ENCODE measurements at places on chromosomes 7 and 10. TPM values are rescaled to one million over a fixed set of nuclear protein-coding genes. Genes with fewer than 3 reads are reported as not detected.

MEIG1 gene
- total RNA-seq: not detected

PRPS1L1 gene
- not detected for total RNA-seq

AKR1C1 gene
- total RNA-seq: 1.7 TPM

AIFM2 gene
- 10.0 TPM for total RNA-seq

- H3K27ac ChIP-seq: no peak overlapping the region
- H3K4me3 ChIP-seq: no peak overlapping the region
- DNase-seq: no peak
- peaks cover 16% of the 10 kb centered on the region for H3K4me1 ChIP-seq
- H3K27me3 ChIP-seq: peaks cover 2% of the 10 kb centered on the region
Observed at GRCh38 chr10:78557433-78557925, 511.3 kb upstream of the ZMIZ1 start.

GRCh38 chr10:69239816-69240434 lies 19.8 kb downstream of the HKDC1 start:
- no peak overlapping the region for H3K4me3 ChIP-seq
- no peak for DNase-seq
- no peaks in the 10 kb centered on the region for H3K27me3 ChIP-seq
- H3K36me3 ChIP-seq: no peaks in the 10 kb centered on the region
- H3K27ac ChIP-seq: peak overlapping the region; percentile 66
- H3K4me1 ChIP-seq: peaks cover 15% of the 10 kb centered on the region

GRCh38 chr10:69323622-69324021 lies 45.3 kb downstream of the HK1 start:
- no peak overlapping the region for H3K4me3 ChIP-seq
- peak overlapping the region; percentile 6 for H3K27ac ChIP-seq
- no peaks in the 10 kb centered on the region for H3K36me3 ChIP-seq
- no peak for DNase-seq
- H3K4me1 ChIP-seq: peaks cover 75% of the 10 kb centered on the region

DNA sequence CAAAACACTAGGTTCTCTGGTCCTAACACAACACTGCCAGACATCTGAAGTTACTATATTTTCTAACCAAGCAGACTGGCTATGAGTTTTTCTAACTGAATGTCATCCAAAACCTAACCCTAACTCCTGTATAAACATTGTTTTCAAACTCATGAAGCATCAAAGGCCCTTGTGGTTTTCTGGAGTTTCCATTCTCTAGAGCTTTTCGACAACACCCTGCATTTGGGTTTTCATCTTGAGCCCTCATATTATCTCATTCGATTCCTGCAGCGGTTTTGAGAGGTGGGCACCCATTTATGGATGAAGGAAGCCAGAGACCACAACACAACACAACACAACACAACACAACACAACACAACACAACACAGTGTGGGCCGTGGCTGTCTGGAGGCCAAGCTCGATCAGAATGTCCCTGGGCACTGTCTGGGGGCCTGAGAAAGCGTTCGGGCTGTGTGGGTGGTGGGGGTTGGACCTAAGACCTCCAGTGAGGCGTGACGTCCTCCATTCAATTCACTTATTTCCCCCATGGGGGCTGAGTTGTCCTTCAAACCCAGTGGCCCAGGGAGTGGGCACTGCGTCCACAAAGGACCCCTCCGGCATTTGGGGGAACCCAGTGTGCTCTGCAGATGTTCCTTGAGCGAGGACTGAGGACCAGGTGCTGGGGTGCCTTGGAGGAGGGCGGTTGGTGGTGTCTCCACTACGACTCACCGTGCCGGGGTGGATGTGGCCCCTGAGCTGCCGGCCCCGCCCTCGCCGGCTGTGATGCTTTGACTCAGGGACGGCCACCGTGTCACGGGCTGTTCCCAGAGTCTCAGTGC lies 490.4 kb downstream of the DNAJB6 start:
- peaks cover 3% of the 10 kb centered on the region for H3K27me3 ChIP-seq
- no peaks in the 10 kb centered on the region for H3K4me1 ChIP-seq
- no peaks in the 10 kb centered on the region for H3K36me3 ChIP-seq

- no peaks in the 10 kb centered on the region for H3K4me1 ChIP-seq
- DNase-seq: no peak
- no peak overlapping the region for H3K4me3 ChIP-seq
- H3K36me3 ChIP-seq: peaks cover 2% of the 10 kb centered on the region
Observed at GRCh38 chr10:128103229-128103714, 23.0 kb downstream of the MKI67 start.

DNA sequence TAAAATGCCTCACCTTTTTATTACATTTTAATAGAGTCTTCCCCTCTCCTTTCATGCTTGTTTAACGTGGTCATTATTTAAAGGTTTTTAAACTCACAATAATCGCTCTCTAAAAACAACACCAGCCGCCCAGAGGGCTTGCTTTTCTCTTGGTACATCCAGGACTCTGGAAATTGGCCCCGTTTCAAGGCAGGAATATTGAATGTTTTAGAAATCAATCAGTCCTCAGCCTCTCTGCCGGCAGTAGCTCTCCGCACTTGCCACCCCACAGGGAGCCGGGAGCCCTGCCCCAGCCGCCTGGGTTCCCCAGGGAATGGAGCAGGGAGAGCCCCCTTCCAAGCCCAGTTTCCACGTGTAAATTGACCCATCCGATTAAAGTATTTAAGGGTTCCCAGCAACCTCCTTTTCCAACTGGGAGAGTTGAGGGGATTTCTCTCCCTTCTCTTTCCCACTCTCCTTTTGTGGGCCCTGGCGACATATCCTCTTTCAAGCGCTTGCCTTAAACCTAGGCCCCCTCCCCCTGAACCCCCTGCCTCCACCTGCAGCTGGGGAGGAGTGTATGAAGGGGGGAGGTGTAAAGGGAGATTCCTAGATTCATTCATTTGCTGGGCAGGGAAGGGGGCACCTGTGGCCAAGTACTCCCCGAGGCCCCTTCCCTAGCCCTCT lies 1.9 kb downstream of the FGF8 start:
- H3K36me3 ChIP-seq: peaks cover 14% of the 10 kb centered on the region
- peaks cover 7% of the 10 kb centered on the region for H3K4me1 ChIP-seq
- H3K4me3 ChIP-seq: no peak overlapping the region
- peaks cover 54% of the 10 kb centered on the region for H3K27me3 ChIP-seq
- DNase-seq: no peak
- H3K27ac ChIP-seq: no peak overlapping the region

DNA sequence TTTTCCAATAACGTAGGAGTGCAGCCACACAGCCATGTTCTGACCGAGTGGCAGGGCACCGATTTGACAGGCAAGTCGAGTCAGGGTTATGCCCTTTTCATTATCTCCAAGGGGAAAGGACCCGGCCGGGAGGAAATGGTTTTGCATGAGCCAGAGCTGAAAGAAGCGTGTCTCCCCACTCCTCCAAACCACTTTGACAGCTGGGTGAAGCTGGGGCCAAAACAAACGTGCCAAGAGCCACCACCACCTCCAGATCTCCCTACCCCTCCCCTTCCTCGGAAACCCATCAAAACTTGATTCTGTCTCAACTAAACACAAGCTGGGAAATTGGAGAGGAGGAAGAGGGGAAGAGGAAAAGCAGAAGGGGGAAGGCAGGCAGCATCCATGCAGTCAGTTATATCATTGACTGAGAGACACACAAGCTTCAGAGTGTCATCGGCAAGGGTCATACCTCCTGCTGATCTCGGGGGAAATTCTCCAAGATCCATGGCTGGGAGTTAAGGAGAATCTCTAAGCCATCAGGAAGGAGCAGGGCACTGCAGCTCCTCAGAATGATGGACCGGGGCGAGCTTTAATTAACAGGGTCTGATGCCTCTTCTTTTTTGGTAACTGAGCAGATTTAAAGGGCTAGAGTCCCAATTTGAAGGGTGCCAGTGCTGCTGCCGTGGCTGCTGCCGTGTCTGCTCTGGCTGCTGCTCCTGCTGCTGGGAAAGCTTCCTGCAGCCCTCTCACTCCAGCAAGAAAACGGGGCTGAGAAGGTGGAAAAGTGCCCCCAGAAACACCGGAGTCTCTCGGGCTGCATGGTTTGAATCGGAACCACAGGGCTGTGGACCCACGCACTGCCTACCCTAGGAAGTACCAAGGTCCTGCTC lies 34.7 kb upstream of the CALN1 start:
- no peaks in the 10 kb centered on the region for H3K36me3 ChIP-seq
- peaks cover 36% of the 10 kb centered on the region for H3K27me3 ChIP-seq
- no peak overlapping the region for H3K27ac ChIP-seq
- peak overlapping the region; percentile 26 for H3K4me3 ChIP-seq

- DNase-seq: no peak
- H3K4me1 ChIP-seq: no peaks in the 10 kb centered on the region
- no peak overlapping the region for H3K4me3 ChIP-seq
- no peak overlapping the region for H3K27ac ChIP-seq
Observed at GRCh38 chr7:119748991-119749390, 524.0 kb upstream of the KCND2 start.

DNA sequence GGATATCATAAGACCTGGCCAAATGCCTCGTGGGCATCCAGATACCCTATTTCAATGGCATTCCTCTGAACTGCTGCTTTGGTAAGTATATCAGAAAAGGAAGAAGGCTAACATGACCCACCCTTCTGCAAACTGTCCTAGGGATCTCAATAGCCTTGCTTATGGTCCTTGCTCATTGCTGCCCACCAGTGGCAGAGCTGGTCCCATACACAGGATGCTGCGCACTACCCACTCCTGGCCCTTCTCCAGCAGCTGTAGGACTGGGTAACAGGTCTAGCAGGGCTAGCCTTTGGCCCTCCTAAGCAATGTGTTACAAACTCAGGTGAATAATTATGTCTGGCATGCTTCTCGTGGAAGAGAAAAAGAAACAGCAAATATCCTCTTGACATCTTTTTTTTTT lies 72.5 kb downstream of the C10orf90 start:
- H3K27ac ChIP-seq: no peak overlapping the region
- H3K4me3 ChIP-seq: no peak overlapping the region
- no peak for DNase-seq

- no peak for DNase-seq
- no peak overlapping the region for H3K4me3 ChIP-seq
Observed at GRCh38 chr7:152899548-152900109, 140.1 kb downstream of the ACTR3B start.

All from chondrocyte (in vitro differentiated cells).